Mesenteric fat pad (tissue), 1 donor: ENCODE measurements at places on chromosomes 4 and X. TPM values are rescaled to one million over a fixed set of nuclear protein-coding genes. Genes with fewer than 3 reads are reported as not detected.

The GPR78 gene
- not detected for total RNA-seq

The AMTN gene
- total RNA-seq: not detected

The GJB1 gene
- not detected for total RNA-seq

The CYSLTR1 gene
- total RNA-seq: 4.7 TPM

The MAGEH1 gene
- 19.1 TPM for total RNA-seq

The SATL1 gene
- not detected for total RNA-seq

The PPP4R3C gene
- total RNA-seq: not detected

The FRMD7 gene
- not detected for total RNA-seq

The DUSP21 gene
- not detected for total RNA-seq

The RGS12 gene
- 26.3 TPM for total RNA-seq

The ANXA3 gene
- 49.8 TPM for total RNA-seq

The MMRN1 gene
- total RNA-seq: 16.7 TPM

The RBM47 gene
- 53.3 TPM for total RNA-seq

The GPRASP3 gene
- total RNA-seq: 4.6 TPM

The PNCK gene
- 1.4 TPM for total RNA-seq

- no peak for DNase-seq
These were observed 950.1 kb downstream of the FAT4 start for GRCh38 chr4:126264839-126265238.

GRCh38 chr4:13988353-13989305 is 361.1 kb upstream of the BOD1L1 start:
- no peak for DNase-seq

DNA sequence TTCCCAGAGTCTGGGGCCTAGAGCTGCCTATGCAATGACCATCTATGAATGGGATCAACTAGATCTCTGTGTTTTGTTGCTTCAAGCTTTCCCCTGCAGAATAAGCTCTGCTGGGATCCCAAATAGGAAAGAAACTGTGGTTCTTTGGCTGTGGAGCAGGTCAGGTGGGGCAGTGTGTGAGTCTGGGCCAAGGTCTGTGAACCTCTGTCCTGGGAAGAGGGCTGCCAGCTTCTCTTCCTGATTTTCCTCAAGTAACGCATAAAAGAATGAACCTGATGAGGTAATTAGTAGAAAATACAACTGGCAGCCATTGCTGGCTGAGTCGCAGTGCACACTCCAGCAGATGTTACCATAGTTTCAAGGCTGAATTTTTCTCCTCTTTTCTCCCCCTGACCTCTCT is 4.6 kb upstream of the PIN4 start:
- no peak for DNase-seq

GRCh38 chr4:138821331-138821730 is 194.2 kb upstream of the NOCT start:
- no peak for DNase-seq

DNA sequence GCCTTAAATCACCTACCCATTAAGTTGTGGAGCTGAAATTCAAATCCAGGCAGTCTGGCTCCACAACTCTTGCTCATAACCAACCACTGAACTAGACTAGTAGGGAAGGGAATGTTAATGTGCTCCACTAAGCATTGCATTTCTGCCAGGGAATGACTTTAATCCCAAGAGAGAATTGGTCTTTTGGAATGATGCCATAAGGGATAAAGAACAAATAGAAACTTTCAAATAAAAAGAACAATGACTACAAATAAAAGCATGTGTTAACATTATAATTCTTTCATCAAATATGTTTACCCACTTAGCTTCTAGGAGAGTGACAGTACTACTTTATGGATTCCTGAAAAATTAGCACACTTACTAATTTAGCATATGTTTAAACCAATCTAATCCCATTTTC is 905.9 kb downstream of the CENPC start:
- DNase-seq: no peak

- no peak for DNase-seq
These were observed 288.3 kb downstream of the CHIC1 start for GRCh38 chrX:73851014-73852009.

GRCh38 chr4:109462297-109462696 is 28.7 kb downstream of the SEC24B start:
- DNase-seq: no peak

GRCh38 chr4:131370846-131371245 is 1778.2 kb upstream of the PCDH10 start:
- no peak for DNase-seq

DNA sequence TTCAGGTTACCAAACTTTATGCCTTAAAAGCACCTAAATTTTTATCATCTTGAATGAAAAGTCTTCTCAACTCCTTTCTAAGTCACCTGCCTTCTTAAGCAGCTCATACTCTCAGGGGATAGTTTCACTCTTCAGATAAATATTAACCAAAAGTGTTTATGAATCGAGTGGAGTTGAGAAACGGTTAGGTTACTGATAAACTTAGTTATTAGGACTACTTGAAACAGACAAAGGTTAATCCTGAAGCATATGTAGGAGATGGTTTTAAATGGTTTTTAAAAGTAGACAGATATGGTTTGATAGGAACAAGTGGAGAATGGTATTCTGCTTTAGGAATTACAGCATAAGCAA is 32.8 kb downstream of the CLDN22 start:
- no peak for DNase-seq

DNA sequence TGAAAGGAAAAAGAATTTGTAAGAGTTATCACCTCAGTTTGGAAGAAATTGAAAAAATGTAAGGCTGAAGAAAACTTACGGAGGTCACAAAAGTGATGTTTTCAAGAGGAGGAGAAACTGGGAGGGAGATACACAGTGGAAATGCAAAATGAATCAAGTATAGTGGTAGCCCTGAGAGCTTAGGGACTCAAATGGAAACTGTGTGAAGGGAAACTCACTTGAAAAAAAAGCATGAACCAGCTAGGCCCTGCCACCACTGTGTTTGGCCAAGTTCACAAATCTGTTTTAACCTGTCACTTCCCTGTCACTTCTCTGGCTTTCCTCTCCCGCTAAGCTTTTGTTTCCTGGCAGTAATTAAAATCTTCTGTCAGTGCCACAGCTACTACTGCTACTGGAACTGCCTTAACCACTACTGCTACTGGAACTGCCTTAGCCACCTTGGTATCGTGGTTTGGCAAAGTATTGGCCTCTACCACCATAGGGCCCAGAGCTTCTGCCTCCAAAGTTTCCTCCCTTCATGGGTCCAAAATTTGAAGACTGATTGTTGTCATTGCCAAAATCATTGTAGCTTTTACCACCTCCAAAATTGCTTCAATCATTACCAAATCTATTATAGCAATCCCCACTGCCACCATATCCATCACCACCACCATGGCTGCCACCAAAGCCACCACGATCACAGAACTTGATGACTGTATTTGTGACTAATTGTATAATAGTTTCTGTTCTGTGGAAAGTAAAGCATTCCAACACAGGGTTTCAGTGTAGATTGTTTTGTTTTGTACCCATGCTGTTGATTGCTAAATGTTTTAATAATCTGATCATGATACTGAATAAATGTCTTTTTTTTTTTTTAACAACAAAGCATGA is 41.5 kb downstream of the SMARCA5 start:
- DNase-seq: no peak

GRCh38 chrX:39174241-39174771 is 373.0 kb downstream of the MID1IP1 start:
- no peak for DNase-seq

DNA sequence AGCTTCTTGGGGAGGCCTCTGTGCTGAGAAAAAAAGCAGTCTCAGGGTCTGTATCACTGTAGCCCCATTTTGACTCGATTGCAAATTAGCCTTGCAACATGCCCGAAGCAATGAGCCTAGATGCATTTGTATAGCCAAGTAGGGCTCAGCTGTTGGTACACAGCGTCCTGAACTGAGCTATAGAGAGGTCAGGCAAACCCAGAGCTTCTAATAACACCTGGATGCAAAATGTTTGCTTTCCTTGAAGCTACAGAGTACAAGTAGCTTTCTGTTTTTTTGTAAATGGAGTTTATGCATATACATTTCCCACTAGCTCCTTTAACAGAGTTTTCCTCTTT is 87.8 kb downstream of the PLAC1 start:
- DNase-seq: no peak

GRCh38 chr4:157912212-157912611 is 260.6 kb downstream of the GASK1B start:
- DNase-seq: no peak

- DNase-seq: no peak
These were observed 204.9 kb downstream of the GBA3 start for GRCh38 chr4:22897520-22898108.

DNA sequence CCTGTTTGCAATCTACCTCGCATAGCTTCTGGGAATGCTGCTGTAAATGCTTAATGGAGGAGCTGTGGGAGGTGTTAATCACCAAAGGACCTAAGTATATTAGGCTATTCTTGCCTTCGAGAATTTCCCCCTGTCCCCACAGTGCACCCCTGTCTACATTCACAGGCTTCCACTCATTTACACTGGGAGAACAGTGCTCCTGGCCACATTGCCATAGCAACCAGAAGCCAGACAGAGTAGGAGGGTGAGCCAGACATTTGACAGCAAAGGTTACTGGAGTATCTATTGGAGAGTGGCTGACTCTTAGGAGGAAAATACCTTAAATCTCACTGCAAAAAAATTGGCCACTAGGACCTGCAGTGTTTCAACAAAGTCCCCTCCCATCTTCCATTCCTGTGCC is 185.9 kb upstream of the PBDC1 start:
- DNase-seq: no peak

DNA sequence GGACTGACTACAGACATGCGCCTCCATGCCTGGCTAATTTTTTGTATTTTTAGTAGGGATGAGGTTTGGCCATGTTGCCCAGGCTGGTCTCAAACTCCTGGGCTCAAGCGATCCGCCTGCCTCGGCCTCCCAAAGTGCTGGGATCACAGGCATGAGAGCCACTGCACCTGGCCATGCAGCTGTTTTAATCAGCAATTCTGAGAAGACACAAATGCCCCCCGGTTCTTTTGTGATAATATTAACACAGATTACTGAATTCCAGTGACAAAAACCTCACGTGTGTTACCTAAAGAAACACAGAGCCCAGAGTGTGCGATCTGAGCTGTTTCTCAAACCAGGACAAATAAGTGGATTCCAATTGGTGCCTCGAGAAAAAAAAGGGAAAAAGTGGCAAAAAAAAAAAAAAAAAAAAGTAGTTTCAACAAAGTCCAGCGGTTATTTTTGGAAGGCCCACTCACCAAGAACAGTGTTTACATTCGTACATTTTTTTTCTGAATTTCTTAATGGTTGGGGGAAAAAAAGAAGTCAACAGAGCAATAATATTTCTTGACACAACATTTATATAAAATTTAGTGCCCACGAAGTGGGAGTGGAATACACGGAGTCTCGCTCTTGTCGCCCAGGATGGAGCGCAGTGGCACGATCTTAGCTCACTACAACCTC is 17.2 kb downstream of the DHRSX start:
- no peak for DNase-seq

DNA sequence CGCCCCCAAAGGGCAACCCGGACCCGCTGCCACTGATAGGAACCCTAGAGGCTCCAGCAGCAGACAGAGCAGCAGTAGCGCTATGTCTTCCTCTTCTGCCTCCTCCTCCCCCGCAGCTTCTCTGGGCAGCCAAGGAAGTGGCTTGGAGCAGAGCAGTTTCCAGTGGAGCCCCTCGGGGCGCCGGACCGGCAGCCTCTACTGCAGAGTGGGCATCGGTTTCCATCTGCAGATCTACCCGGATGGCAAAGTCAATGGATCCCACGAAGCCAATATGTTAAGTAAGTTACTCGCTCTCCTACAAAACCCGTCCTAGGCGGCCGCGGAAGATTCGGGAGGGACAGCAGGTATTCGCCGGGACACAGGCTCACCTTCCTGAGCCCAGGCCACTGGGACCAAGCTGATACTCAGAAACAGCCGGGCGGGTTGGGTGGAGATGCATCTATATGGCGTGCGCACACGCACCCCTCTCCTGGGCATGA is 477 bp downstream of the FGF5 start:
- DNase-seq: no peak

DNA sequence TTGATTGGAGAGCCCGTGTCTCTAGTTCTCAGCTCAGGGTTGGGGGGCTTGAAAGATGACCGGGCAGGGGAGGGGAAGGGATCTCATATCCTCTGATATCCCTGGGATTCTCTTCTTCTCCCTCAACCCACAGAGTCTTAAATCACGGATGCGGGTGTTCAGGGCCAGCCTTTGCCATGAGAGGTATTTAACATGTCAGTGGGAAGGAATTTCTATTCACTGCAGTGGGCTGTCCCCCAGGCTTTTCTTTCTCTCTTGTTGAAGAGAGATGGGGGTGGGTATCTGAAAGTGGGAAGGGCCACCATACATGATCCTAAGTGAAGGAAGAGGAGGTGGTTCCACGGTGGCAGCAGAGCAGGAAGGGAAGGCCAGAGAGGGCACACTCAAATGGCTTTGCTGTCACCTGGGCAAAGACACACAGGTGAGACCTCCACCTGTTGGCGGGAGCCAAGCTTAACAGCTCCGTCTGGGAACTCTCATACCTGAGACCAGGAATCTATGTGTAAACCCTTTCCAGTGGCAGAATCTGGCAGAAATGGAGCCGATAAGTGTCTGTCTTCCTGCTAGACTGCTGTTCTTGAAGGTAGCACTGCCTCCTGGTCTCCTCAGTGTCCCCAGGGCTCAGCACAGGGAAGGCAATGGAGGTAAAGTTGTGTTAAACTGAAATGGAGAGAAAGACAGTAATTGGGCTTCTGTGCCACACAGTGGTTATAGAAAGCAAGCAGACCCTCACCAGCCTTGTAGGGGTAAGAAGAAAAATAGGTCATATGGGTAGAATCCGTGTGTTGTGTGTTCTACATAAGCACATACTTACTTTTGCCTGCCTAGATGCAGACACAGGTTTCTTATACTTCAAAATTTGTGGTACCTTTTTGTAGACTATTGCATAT is 49.4 kb downstream of the RHOH start:
- no peak for DNase-seq

DNA sequence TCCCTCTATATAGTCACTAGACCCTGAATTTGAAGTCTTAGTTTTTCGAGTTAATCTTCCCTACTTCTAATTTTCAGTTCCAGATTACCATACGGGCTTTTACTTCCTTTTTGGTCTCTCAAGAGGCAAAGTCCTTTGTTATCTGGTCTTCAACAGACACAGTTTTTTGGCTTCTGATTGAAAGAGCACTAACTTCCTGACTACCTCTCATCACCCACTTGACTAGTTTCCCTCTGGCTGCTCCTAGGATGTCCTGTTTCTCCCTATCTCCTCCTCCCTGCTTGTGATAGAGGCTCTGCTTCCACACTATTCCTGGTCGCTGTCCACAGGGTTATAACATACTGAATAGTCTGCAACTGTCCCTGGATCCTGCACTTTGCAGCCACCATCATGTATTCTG is 16.7 kb upstream of the WDR44 start:
- DNase-seq: no peak
